ENCODE measurements at places on chromosomes 11 and 22.

DNA sequence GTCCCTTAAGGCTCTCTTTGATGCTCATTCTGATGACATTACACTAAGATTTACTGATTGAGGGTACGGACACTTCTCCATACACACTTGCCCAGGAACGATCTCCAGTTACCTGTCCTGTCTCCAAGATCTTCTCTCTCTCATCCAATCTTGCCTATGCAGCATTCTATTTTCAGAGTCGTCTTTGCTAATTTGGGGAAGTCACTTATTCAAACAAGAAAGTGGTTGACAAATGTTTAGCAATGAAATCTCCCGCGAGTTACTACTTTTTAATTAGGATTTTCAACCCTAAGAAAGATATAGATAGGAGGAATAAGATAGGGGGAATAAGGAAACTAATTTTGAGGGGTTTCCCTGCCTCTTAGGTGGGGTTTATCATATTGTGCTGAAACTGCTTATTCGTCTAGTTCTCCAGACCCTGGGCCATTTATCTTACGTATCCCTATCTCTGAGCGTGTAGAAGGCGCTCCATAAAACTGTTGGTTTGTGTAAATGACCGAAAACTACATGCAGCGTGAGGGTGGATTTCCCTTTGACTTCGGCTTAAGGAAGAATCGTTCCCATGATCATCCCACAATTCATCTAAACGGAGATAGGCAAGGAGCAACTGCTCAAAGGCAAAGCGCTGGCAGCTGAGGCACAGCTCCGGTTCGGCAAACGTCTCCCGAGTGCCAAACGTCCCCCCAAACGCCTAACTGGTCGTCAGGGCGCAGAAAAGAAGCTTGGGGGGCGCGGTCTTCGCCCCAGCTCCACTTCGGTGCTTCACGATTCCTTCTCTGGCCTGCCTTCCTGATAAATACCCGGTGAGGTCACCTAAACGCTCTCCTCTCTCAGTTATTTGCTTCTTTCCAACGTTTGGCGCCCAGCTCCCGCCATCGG, 804 bp downstream of the APIP start:
- DNase-seq = no peak

GRCh38 chr11:61138935-61139334, 22.3 kb downstream of the VPS37C start:
- no peak for DNase-seq

GRCh38 chr11:126601136-126601535, 245.7 kb downstream of the ST3GAL4 start:
- DNase-seq = no peak

DNA sequence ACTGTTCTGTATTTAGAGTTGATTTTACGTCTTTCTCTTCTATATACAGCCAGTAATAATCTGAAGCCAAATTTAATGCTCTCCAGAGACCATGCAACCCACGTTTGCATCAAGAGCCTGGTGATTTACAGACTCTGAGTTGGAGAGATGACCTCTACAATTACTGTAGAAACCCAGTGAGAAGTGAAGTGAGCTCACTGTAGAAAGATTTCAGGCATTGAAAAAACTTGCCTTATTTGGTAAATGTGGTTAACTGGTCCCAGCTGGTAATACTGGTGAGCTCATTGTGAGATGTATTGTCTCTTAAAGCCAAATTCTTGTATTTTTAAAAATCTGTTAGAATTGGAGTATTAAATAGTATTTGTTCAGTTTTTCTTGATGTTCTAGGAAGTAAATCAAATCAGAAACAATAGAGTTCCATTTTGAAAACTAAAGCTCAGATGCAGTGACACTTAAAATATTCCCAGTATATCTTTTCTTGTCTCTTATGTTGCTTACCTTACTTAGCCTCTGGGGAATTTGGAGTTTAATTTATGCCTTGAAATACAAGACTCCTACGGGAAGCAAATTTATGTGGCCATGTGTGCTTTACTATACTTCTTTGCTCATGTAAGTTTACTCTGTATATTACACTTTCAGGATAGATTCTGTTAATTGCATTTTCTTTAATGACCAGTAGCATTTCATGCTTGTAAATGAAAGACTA, 189.9 kb downstream of the ARHGAP42 start:
- DNase-seq = no peak

DNA sequence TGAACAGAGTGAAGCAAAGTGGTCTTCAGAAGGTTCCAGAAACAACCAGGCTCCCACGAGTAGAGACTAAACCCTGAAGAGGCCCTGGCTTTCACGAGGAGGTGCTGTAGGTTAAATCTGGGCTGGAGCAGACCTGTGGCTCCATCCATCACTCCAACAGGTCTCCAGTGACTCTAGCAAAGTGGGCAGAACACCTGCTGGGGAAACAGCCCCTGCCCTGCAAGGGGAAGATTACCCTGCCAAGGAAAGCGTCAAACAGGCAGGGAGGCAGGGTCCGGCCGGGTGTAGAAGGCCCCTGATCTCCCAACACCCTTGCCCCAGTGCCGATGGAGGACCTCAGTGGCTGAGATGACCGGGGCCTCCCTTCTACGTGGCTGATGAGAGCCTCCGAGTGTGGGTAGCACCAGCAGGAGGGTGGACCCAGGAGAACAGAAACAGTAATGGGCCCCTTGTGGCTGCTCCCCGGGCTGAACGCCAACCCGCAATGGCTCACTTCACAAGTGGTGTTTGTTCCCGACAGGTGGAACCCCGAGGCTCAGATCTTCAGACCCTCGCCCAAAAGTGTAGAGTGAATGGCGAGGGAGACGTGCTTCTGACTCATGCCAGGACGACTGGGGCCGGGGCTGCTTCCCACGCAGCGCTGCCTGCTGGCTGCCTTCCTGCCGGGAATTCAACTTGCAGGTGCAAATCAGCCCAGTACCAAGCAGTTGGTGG, 112.0 kb downstream of the SHANK2 start:
- DNase-seq = no peak

- peak; percentile 55 for DNase-seq
These were observed 11.1 kb downstream of the TXN2 start for GRCh38 chr22:36470162-36470993.

GRCh38 chr11:133519560-133519959, 12.7 kb downstream of the OPCML start:
- no peak for DNase-seq

- no peak for DNase-seq
These were observed 33.0 kb downstream of the GAS2 start for GRCh38 chr11:22699388-22699787.

GRCh38 chr22:28012832-28013460, 93.9 kb upstream of the PITPNB start:
- no peak for DNase-seq

- DNase-seq = no peak
These were observed 24.2 kb upstream of the ACAT1 start for GRCh38 chr11:108097179-108097578.

DNA sequence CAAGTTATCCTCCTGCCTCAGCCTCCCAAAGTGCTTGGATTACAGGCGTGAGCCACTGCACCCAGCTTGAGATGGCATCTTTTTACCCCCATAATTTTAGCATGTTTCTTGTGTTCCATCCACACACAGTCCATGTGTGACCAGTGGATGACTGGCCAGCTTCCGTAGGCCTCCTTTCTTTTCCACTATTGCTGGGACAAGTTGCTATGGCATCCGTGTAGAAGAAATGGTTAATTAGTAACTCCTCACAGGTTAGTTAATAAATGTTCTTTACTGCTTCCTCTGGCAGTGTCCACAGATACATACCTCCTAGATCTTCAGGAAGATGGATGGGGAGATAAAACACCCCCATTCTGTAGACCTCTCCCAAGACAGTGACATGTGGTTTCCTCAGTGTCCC, 154.3 kb upstream of the RASSF10 start:
- DNase-seq = no peak

DNA sequence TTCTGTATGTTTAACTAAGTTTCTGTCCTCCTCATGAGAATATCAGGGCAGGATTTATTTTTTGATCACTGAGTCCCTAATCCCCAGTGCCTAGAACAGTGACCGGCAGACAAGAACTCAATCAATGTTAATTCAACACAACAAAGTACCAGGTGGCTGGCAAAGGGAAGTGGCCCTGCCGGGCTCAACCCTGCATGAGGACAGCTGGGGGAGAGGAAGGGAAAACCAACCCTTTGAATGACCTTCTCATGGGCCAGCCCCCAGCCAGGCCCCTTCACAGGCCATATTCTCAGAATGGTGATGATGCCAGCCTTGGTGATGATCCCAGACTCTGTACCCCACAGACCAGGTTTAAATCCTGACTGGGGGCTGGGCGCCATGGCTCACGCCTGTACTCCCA, 1.4 kb upstream of the MFNG start:
- no peak for DNase-seq

- DNase-seq = no peak
These were observed 37.1 kb downstream of the SHISAL1 start for GRCh38 chr22:44275631-44275995.

- no peak for DNase-seq
These were observed 97.7 kb downstream of the TEAD1 start for GRCh38 chr11:12771875-12772274.

GRCh38 chr11:119666061-119666460, 62.9 kb downstream of the NECTIN1 start:
- DNase-seq = no peak

GRCh38 chr22:21970800-21971617, 11.6 kb downstream of the TOP3B start:
- DNase-seq = no peak

DNA sequence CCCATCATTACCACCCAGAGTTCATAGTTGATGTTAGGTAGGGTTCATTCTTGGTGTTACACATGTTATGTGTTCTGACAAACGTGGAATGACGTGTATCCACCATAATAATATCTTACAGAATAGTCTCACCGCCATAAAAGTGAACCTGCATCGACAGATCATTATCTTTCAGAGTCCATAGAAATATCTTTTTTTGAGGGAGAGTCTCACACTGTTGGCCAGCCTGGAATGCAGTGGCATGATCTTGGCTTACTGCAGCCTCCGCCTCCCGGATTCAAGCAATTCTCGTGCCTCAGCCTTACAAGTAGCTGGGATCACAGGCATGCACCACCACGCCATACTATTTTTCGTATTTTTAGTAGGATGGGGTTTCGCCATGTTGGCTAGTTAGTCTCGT, 113.9 kb downstream of the BCR start:
- DNase-seq = no peak

GRCh38 chr11:75349521-75350116, 1.8 kb downstream of the ARRB1 start:
- DNase-seq = no peak

- no peak for DNase-seq
These were observed 25.1 kb downstream of the RPL27A start for GRCh38 chr11:8707541-8708191.
